CD8-positive, alpha-beta T cell (primary cell): ENCODE measurements at places on chromosomes 3 and 15.

DNA sequence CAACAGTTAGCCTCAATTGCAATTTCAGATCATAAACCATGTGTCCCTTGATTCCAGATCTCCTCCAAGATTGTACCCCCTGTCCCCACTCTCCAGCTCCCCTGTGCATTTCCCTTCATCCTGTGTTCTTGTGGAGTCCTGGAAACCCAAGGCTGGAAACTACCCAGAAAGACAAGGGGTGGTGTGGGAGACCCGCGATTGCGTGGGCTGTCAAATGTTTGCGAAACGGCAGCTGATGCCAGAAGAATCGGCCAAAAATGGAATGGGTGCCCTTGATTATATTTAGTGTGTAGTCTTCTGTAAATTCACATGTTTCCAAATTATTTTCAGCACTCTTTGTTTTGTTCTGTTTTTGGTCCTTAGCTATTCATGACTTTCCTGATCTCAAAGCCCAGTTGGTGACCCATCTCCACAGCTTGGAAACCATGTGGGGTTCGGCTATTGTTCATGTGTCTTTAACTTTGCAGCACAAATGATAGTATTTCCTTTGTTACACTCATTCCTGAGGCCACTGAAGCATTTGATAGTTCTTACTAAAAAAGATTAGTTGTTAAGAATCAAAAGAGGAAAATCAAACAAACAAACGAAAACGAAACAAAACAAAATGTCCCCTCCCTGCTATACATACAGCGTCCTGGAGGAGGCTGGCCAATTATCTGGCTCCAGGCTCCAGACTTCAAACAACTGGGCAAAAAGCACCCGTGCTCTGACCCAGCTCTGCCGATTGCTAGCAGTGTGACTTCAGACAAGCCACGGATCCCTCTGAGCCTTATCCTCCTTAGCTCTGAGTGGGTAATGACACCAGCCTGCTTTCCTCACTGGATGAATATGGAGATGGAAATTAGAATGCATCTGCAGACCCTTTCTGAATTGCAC lies 120.9 kb downstream of the CACNA2D3 start:
- DNase-seq = no peak

- DNase-seq = no peak
Measured at GRCh38 chr3:141960731-141961130, 84.3 kb downstream of the ATP1B3 start.

DNA sequence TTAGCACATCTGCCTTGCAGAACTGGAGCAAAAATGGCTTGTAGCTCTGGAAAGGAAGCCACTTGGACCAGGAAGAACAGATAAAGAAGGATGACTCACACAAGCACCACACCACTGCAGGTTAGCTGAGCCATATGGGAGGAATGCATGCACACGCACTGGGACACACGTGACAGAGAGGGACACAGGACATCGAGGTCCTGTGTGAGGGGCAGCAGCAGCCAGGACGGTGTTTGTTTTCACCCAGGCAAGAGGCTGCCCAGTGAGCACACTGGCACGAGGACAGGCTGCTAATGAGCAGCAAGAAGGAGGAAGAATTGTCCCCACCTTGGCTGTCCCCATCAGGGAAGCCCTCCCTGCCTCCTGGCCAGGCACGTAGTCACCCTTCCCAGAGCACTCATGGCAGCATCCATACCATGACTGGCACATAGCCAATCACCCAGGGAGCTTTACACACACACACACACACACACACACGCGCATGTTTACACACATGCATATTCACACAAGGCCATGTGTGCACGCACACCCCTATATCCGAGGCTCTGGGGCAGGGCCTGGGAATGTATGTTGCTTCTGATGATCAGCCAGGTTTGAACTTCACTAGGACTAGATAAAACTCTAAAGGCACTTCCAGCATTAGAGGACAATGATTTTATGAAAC lies 24.0 kb upstream of the SPTBN5 start:
- DNase-seq = no peak

DNA sequence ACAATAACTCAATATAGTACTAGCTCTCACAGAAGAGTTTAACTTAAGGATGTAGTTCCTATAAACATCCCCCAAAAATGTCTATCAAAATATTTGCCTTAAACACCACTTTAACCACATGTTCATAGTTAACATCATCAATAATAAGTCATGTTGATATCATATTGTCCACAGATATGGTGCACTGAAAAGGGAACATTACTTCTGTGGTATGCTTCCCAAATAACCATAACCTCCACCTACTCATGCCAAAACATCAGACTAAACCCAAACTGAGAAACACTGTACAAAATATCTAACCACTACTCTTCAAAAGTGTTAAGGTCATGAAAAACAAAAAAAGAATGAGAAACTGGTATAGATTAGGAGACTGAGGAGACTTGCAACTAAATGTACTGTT lies 32.9 kb downstream of the SLC4A7 start:
- DNase-seq = no peak
